ENCODE measurements at places on chromosomes 12 and 14.

DNA sequence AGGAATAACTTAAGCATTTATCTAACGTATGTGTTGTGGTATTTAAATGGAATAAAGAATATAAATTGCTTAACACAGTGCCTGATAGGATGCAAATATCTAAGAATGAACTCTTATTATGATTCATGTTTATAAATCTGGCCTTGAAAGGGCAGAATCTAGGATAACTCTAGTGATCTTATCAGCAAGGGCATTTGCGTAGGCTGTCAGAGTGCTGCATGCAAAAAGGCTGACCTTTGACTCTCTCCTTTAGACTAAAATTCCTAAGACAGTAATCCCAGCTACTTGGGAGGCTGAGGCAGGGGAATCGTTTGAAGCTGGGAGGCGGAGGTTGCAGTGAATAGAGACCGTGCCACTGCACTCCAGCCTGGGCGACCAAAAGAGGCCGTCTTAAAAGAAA is 31.3 kb upstream of the ANP32D start:
- no peak for DNase-seq

DNA sequence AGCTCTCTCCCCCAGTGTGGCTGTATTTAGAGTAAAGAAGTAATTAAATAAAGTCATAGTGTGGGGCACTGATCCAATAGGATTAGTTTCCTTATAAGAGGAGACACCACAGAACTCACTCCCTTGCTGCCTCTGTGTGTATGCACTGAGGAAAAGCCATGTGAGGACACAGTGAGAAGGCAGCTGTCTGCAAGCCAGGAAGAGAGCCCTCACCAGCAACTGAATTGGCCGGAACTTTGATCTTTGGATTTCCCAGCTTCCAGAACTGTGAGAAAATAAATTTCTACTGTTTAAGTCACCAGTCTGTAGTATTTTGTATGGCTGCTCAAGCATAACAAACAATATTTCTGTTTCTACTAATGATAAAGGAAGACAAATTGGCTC is 368.7 kb upstream of the PRICKLE1 start:
- DNase-seq: no peak

- no peak for DNase-seq
Measured at GRCh38 chr14:20692116-20692751, 3.7 kb downstream of the ANG start.

DNA sequence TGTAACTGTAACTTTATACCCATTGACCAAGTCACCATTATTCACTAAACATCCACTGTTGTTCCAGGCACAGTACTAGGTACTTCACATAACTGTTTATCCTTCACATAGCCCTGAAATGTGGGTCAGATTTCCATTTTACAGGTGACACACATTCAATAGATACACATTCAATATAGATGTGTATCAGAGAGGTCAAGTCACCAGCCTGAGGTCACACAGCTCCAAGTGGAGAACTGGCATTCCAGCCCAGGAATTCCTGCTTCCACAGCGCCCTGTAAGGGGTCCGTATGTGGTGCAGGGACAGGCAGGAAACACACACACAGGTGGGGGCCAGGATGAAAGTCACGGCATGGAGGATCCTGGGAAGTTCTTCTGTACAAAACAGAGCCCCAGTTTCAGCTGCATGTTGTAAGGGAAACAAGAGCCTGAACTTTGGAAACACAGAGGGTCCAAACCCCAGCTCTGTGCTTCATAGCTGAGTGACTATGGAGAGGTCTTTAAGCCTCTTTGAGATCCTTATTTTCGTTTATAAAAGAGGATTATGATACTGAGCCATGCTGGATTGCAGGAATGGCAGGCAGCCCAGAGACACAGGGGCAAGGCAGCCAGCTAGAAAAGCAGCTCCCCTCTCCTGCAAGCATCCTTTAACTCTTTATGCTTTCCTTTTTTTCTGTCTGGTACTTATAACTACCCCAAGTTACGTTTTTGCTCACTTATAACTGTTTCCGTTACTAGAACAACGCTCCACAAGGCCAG is 50.3 kb upstream of the DICER1 start:
- DNase-seq: no peak

- DNase-seq: no peak
Measured at GRCh38 chr12:14399871-14400270, 34.4 kb downstream of the ATF7IP start.

DNA sequence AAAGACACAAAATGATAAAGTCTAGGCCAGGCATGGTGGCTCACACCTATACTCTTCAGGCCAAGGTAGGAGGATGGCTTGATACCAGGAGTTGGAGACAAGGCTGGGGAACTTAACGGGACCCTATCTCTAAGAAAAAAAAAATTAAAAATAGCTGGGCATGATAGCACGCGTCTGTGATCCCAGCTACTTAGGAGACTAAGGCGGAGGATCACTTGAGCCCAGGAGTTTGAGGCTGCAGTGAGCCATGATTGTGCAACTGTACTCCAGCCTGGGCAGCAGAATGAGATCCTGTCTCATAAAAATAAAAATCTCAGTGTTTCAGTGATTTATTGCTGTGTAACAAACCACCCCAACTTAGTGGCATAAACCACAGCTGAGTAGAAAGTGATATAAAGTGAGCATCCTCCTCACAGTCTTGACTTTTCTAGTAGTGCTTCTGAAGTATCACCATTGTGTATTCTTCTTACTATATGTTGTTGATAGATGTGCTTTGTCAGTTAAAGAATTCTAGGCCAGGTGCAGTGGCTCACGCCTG is 10.6 kb upstream of the ATF1 start:
- DNase-seq: no peak

DNA sequence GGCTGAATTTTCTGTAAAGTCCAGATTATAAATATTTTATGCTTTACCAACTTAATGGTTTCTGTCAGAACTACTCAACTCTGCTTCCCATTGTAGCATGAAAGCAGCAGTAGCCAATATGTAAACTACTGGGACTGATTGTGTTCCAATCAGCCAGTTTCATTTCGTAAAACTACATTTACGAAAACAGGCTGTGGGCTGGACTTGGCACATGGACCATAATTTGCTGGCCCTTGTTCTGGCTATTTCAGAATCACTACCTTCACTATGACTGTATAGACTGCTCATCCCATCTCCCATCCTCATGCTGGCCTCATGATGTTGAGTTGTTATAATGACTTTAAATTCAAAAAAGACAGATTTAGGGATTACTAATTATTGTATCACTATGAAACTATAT is 38.7 kb downstream of the FAR2 start:
- no peak for DNase-seq

GRCh38 chr12:50750366-50750765 is 13.5 kb upstream of the ATF1 start:
- no peak for DNase-seq

DNA sequence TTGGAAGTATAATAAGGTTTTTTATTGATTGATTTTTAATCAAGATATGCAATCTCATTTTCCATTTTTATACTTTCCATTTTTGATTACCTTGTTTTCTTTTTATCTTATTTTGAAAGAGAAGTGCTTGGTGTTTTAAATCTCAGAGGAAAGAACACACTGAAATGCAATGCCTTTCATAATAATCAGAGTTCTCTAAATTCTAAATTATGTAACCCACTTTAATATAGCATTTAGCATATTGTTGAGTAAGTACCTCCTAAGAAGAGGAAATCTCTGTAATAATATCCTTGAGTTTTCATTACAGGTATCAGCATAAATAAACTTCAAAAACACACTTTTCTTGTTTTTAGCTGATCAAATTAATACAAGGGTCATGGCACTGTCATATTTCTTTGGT is 96.9 kb downstream of the GTF2A1 start:
- no peak for DNase-seq

- no peak for DNase-seq
Measured at GRCh38 chr12:120639771-120640721, at the start of gene CABP1. TSS of gene CABP1 (plus strand) at chr12:120640626. CDS start at chr12:120640686, 60 bp downstream.

DNA sequence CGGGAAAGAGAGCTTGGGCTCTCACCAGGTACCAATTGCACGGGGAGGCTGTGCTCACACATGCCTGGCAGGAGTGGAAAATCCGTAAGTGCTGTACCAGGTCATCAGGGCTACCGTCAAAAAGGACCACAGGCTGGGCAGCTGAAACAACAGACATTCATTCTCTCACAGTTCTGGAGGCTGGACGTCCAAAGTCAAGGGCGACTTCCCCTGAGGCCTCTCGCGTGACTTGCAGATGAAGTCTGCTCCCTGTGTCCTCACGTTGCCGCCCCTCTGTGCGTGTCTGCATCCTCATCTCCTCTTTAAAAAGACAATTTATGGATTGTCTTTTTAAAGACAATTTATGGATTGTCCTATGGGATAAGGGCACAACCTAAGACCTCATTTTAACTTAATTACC is 73.8 kb upstream of the FZD10 start:
- no peak for DNase-seq

- no peak for DNase-seq
Measured at GRCh38 chr14:75025082-75025481, 22.4 kb downstream of the EIF2B2 start.

- DNase-seq: no peak
Measured at GRCh38 chr14:92607702-92608429, 94.3 kb downstream of the RIN3 start.
